ENCODE measurements at places on chromosomes 5 and 9. TPM values are rescaled to one million over a fixed set of nuclear protein-coding genes. Genes with fewer than 3 reads are reported as not detected.

The PDE6A gene
- polyA plus RNA-seq = 0.11 TPM

DNA sequence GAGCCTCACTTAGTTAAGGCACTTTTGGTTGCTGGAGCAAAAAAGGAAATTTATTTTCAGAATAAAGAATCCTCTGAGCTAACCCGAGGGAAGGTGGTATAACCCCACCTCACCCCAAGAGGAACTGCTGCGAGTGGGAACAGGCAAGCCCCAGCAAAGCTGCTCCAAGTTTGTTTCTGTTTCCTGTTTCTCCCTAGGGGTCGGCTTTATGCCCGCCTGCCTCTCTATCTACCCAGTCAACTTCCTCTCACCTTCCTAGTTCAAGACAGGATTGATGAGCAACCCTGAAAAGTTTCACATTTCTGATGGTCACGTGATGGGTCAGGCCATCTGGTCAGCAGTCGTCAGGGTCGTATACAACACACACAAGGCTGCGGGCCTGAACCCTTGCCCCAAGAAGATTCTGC, 31.1 kb downstream of the TRIO start:
- DNase-seq = no peak

- no peak for DNase-seq
Measured at GRCh38 chr5:133889271-133889905, 79.0 kb downstream of the C5orf15 start.

GRCh38 chr5:52838326-52839015, 50.8 kb downstream of the ITGA1 start:
- DNase-seq = no peak

DNA sequence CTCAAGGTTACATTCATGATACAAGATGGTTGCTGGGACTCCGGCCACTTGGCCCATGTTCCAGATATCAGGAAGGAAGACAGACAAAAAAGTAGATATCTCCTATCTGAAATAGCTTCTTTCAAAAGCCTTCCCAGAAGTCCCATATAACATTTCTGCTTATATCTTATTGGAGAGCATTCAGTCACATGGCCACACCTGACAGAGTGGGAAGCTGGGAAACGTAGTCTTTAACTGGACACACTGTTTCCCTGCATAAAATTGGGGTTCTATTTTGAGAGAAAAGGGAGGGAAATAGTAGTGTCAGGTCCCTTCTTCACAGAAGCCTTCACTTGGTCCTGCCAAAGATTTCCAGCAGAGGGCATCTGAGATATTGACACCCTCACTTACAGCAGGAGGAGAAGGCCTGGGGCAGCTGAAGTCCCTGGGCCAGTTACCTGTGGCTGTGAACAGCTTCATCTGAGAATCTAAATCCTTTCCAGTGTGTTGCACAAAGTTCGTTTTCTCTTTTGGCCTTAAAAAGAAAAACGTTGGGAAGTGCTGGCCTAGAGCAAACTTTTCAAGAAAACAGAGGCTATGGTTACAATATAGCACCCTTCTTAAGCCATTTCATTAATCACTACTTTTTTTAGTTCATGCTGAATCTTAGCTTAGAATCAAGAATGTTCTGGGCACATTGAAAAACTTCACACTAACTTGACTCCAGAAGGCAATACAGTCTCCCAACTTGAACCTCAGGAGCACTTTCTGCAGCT, 33.5 kb downstream of the SPEF2 start:
- peak; percentile 10 for DNase-seq

DNA sequence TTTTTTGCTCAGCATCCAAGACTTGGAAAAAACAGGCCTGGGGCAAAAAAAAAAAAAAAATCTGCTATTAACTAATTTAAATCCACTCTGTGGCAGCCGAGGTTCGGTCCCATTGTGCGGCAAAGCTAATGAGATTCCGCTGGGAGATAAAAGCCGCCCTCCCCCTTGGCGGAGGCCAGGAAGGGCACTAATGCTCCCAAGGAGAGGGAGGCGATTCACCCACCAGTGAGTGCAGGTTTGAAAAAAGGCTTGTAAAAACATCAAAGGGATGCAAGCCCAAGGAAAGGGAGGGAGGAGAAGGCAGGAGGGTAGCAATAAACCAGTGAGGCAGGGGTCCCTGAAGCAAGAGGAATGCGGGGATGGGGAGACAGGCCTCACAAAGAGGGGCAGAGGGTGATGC, 129.5 kb upstream of the RAPGEF1 start:
- no peak for DNase-seq

The DCTN4 gene
- 44.4 TPM for polyA plus RNA-seq

DNA sequence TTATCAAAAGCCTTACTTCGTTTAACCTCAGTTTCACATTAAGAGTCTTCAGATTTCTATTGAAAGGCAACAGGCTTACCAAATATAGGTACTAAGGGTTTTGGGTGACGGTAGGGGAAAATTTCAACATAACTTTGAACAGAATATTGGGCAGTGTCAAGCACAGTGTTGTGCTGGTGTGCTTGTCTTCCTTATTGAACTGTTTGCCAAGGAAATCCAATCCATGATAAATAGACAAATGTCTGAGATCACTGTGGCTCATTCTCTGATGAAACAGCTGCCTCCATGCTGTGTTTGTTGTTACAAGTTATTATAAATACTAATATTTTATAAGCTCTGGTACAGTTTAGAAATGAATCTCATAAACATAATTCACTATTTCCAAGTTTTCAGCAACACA, 730.1 kb downstream of the NR2F1-AS1 start:
- DNase-seq = no peak

GRCh38 chr5:17218353-17219005, 1.0 kb downstream of the BASP1 start:
- no peak for DNase-seq
